ENCODE measurements at places on chromosomes 1 and 21. TPM values are rescaled to one million over a fixed set of nuclear protein-coding genes. Genes with fewer than 3 reads are reported as not detected.

DNA sequence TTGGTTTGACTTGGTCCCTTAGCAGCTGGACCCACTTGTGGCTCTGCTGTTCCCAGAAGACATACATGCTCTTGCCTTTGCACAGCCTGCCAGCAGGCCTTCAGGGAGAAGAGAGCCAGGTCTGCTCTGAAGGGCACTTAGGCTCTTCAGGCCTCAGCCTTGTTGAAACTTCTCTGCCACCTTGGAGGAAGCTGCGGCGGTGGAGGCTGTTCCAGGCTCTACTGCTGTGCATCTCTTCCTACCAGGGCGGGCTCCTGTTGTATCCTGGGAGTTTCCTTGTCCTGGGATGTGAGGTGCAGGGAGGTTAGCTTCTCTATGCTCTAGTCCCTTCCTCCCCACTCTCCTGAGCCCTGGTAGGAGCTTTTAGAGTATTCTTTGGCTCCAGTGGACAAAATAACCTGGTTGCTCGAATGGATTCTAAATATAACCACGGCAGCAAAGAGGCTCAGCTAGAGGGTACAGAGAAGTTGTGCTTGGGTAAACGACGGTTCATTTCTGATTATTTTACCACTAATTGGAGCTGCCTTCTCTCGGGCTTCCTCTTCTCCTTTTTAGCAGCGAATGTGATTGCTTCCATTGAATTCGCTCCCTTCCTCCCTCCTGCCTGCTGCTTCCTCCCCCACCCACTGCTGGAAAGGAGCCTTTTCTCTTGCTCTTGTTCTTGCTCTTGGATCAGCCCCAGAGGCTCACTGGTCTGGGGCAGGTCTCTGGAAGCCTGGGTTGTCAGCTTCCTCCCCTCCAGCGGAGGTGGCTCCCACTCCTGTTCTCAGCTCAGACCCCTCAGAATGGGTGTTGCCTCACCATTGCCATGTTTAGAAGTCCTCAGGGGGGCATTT, 126.6 kb upstream of the CACNA1E start:
- no peak for DNase-seq

DNA sequence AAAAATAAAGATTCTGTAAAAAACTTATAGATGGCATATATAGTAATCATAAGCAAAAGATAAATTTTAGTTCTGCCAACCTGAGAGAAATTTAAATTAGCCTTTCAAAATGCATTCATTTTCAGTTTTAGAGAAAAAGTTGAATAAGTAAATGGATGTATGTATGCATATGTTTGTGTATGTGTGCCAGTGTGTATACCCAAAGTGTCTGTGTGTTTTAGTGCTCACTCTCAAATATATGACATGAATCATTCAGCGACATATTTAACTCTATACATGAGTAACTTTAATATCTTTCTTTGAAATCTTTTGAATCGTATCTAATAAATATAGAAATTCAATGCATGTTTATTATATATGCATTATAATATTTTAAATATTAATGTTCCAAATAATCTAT, 274.5 kb downstream of the SRGAP2C start:
- no peak for DNase-seq

A3GALT2 gene
- total RNA-seq = not detected

GRCh38 chr21:14241297-14241696, 25.3 kb downstream of the RBM11 start:
- peak; percentile 6 for DNase-seq

DNA sequence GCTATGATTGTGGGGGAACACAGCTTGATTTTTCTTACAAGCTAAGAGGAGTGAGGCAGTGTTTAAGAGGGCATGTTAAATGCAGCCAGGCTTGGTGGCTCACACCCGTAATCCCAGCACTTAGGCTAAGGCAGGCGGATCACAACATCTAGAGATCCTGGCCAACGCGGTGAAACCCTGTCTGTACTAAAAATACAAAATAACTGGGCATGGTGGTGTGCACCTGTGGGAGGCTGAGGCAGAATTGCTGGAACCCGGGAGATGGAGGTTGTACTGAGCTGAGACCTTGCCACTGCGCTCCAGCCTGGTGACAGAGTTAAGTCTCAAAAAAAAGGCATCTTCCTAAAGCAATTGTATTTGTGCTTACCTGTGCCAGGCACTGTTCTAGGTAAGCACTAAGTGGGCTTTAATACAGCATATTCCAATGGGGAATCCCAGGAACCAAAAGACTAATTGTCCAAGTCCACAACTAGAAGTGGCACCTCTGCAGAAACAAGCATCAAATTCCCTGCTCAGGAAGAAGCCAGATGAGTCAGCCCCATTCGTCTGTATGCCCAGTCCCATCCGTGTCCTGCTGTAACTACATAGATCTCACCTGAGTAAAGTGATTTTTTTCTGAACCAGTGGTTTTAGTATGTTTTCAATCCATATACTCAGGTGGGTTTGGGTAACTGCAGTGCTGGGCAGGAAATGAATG, 4.6 kb downstream of the RCC1 start:
- no peak for DNase-seq

GRCh38 chr1:28409090-28409489, 39.5 kb downstream of the PHACTR4 start:
- DNase-seq = no peak

GRCh38 chr1:239263801-239264200, 122.6 kb upstream of the CHRM3 start:
- no peak for DNase-seq

- no peak for DNase-seq
Measured at GRCh38 chr21:42235593-42235992, 16.7 kb downstream of the ABCG1 start.

GRCh38 chr21:32994305-32994704, 31.4 kb upstream of the OLIG2 start:
- no peak for DNase-seq

FAM163A gene
- not detected for total RNA-seq

- no peak for DNase-seq
Measured at GRCh38 chr1:35377555-35377954, 109.0 kb downstream of the ZMYM4 start.

DNA sequence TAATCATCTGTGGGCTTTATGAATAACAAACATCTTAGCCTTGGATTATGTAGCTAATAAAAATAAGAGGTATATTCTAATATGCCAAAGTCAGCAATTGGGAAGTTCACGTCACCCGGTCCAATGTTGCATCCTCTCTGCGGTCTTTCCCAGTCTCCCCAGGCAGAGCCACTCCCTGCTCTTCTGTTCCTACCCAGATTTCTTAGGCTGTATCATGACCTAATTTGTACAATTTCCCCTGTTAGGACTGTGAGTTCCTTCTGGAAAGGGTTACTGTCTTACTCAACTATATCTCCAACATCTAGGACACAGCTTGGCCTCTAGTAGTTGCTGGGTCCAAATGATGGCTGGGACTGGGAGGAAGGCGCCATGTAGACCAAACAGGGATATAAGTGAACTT, 29.8 kb upstream of the C1orf198 start:
- DNase-seq = no peak

GRCh38 chr1:175830500-175830899, 87.1 kb upstream of the TNR start:
- DNase-seq = no peak

IL10 gene
- total RNA-seq = 0.29 TPM

LENEP gene
- total RNA-seq = 11.6 TPM

- DNase-seq = peak; percentile 79
Measured at GRCh38 chr1:113835686-113836290, 23.5 kb upstream of the RSBN1 start.

GRCh38 chr1:150973836-150974579, 627 bp downstream of the CERS2 start:
- DNase-seq = peak; percentile 72

GRCh38 chr1:151655371-151655770, 43.5 kb downstream of the SNX27 start:
- DNase-seq = no peak

KDF1 gene
- total RNA-seq = 2.9 TPM

TEX38 gene
- not detected for total RNA-seq

- no peak for DNase-seq
Measured at GRCh38 chr1:71296551-71297134, 215.8 kb upstream of the ZRANB2 start.

- peak; percentile 19 for DNase-seq
Measured at GRCh38 chr1:48931506-48932192, 155.0 kb upstream of the BEND5 start.

HRNR gene
- not detected for total RNA-seq

DNA sequence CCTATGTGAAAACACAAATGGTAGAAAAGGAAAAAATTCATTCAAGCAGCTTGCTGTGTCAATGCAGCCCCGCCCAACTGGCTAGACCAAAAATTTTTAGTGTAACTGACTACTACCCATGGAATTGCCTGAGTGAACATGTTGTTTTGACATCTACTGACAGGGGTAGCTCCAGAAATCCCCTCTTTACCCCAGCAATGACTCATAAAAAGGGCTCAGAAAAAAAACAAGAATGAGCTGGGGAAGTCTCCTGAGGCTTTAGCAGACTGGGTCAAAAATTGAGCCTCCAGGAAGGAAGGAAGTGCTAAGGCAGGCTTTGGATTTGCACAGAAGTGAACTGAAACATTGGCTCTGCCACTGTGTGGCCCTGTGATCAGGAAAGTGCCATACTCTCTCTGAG, 24.4 kb upstream of the FGGY start:
- no peak for DNase-seq

- DNase-seq = peak; percentile 19
Measured at GRCh38 chr21:46385846-46386733, 62.1 kb downstream of the PCNT start.

GSTM1 gene
- total RNA-seq = not detected

GRCh38 chr21:17949421-17949820, 130.3 kb upstream of the C21orf91 start:
- peak; percentile 50 for DNase-seq

DNA sequence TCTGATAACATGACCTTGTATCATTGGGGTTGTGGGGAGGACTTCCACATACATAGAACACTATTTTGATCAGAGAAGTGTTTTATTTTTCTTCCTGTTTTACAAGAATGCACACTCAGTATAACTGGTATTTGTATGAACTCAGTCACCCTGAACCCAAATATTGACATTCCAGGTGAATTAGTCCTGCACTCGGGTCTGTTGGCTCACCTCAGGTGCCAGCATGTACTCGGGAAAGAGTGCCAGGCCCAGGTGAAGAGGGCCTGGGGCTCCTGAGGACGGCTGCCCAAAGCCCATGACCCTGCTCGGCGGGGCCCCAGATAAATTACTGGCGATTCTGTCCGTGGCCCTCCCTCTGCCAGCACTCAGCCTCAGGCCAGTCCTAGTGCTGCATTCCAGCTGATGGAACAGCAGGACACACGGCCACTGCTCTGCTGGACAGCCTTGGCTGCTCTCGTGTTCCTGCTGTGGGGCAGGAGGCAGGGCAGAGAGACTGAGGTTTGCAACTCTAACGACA, 75.4 kb upstream of the TMPRSS2 start:
- DNase-seq = peak; percentile 93

DNA sequence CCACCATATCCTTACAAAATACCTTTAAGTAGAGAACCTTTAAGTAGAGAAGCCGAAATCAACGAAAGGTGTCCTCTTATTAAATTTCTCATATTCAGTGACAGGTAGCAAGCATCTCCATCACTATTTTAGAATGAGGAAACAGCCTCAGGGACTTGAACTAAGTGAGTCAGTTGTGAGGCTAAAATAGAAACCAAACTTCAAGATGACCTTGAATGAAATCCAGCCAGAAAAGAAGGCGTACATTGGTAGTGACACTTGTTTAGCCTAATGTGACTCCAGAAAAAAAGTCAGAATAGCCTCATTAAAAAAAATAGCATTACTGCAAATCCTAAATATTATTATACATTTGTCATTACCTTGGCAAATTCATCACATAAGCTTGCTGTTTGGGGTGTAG, 20.1 kb downstream of the RGS8 start:
- no peak for DNase-seq

DNA sequence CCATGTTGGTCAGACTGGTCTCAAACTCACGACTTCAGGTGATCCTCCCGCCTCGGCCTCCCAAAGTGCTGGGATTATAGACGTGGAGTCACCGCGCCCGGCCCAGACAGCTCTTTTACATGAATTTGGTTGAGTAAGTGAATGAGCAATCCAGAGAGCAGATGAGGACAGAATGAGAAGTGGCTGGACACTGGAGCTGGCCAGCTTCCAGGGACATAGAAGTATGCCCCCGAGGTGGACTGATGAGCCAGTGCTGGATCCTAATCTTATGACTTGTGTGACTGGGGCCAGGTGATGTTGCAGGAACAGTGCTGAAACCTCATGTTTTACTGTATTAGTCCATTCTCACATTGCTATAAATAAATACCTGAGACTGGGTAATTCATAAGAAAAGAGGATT, 35.9 kb upstream of the KANK4 start:
- DNase-seq = no peak

GRCh38 chr1:209168204-209168603, 415.3 kb upstream of the CAMK1G start:
- DNase-seq = no peak

NR1I3 gene
- total RNA-seq = 0.55 TPM

DNA sequence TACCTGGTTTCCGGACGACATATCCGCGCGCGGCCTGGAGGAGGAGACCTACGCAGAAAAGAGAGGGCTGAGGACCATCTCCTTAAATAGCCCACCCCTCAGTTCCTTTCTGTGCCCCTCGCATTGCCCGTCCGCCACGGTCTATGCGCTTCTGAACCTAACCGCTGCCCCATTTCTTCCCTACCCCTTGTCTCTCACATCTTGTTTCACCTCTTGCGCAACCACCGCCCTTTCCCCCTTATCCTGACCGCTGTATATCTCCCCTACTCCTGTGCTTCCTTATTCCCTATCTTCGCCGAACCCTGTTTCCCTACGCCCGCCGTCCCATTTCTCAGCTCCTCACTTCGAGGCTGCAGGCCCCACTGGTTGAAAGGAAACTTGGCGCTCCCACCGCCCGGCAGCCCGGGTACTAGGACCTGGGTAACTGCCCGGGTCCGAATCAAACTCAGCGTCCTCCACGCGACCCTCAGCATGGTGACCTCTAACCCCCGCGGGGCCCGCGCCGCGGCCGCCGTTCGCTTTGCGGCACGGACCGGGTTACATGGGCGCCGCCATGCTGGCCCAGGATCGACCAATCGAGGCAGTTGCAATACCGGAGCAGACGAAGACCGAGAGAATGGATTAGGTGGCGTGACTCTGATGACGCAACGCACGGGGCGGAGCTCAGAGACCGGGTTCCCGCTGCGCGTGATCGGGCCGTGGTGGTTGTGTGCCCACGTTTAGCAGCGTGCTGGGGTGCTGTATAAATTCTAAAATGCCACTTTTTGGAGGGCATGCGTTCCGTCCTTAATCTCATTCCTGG, at the start of gene MRPS15:
Gene MRPS15 (minus strand): TSS at position 582 of the 802 bp plus-strand sequence. CDS start 109 bp downstream, at position 473.
- peak; percentile 96 for DNase-seq

- DNase-seq = peak; percentile 34
Measured at GRCh38 chr1:229272164-229273158, 1.6 kb downstream of the RAB4A start.

DNA sequence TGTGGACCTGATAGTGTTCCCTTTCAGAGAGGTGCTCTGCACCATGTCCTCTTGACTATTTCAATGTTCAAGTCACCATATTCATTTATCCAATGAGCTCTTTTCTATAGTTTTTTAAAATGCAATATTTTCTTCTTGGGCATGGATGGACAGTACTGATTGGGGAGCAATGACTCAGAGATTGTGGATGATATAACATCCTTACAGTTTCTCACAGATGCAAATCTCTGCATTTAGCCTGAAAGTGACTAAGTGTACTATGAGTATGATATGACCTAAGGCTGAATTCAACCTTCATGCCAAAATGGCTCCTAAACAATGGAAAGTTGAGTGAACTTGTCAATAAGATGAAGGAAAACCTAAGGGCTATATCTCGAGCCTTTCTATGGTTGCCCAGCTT, 36.5 kb downstream of the C4BPA start:
- DNase-seq = no peak

TSTD1 gene
- not detected for total RNA-seq

- DNase-seq = peak; percentile 20
Measured at GRCh38 chr1:43536864-43537358, 6.2 kb downstream of the PTPRF start.

COL11A1 gene
- under 0.01 TPM for total RNA-seq

LRRC7 gene
- 22.4 TPM for total RNA-seq

All from stomach (tissue), 19 donors.